ENCODE measurements at places on chromosomes 6 and 20.

GRCh38 chr6:104940893-104941728 lies 15.8 kb upstream of the LIN28B start:
- no peak for DNase-seq

- DNase-seq = no peak
Observed at GRCh38 chr6:121837545-121838229, 402.2 kb downstream of the GJA1 start.

DNA sequence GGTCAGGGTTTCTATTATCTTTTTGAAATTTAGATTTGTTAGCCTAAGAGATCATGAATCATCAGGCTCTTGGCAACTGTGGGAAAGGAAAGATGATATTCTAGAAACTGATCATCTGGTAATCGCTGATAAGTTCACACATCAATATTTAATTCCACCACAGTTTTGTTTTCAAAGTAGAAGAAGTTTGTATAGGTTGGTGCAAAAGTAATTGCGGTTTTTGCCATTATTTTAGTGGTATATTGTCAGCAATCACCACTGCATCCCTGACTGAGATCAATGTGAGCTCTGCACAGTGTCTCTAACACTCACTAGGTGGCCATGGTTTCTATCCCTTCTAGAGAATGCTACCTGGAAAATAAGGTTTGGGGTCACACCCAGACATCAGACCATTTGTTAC lies 17.0 kb upstream of the PXDC1 start:
- DNase-seq = no peak

DNA sequence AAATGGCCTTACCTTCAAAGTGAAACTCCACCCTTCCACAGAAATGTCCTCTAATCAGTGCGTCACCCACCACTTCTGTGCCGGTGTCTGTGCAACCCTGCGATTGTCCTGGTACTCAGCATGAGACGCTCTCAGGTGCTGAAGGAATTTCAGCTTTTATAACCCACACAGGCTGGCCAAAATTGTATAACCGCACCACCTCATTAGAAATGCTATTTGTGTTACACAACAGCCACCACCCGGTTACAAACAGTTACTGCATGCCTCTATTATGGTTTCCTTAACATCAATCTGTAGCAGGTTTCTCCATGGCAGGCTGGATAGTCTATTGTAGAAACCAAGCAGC lies 51.5 kb downstream of the SLC23A2 start:
- no peak for DNase-seq

DNA sequence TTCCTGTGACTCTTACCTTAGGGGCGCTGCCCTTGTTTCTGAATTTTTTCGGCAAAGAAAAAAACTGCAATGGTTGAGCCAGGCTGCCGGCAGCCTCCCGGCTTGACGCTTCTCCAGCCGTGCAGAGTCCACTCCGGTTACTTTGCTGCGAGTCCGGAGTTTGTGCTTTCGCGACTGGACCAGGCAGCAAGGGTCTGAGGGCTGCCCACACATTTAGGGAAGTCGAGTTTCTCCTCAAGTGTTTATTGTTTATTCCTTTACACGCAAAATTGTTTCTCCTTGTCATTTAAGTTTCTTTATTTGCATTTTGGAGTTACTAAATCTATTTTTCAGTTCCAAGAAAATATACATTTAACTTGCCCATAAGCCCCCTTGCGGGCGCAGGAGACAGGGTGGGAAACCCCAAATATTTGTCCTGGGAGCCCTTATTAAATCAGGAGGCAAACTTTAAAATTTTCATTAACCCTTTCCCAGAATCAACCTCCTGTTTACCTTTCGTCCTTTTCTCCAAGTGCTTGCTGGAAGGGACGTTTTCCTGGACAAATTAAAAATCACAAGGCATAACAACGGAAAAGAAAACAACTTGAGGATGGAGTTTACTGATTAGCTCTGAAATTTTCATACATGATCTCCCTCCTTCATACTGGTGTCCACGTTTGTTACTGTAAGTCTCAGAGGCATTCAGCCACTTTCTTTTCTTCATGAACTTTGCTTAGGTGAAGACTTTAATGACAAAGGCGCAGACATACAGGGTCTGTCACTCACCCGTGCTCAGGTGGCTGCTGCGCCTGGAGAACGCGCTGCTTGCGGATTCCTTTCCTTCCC lies 1.7 kb upstream of the PDE10A start:
- no peak for DNase-seq

GRCh38 chr6:115004982-115005381 lies 662.2 kb upstream of the HS3ST5 start:
- DNase-seq = no peak

- DNase-seq = no peak
Observed at GRCh38 chr6:125962900-125963497, 6.4 kb downstream of the HINT3 start.

- DNase-seq = no peak
Observed at GRCh38 chr6:37688078-37688850, 9.4 kb downstream of the MDGA1 start.

- no peak for DNase-seq
Observed at GRCh38 chr6:14816116-14816859, 429.6 kb upstream of the JARID2 start.

DNA sequence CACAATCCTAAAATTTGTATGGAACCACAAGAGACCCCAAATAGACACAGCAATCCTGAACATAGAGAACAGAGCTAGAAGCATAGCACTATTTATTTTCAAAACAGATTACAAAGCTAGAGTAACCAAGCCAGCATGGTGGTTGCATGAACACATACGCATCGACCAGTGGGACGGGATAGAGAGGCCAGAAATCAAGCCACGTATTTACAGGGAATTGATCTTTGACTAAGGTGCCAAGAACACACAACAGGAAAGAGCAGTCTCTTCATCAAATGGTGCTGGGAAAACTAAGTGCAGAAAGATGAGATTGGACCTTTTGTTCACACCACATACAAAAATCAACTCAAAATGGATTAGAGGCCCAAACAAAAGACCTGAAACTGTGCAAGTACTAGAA lies 21.1 kb downstream of the TTLL2 start:
- DNase-seq = no peak

GRCh38 chr20:45611054-45611453 lies 18.5 kb upstream of the WFDC10A start:
- DNase-seq = no peak

GRCh38 chr6:144653885-144654505 lies 368.9 kb downstream of the UTRN start:
- DNase-seq = no peak

- no peak for DNase-seq
Observed at GRCh38 chr20:37447688-37448087, 73.4 kb upstream of the NNAT start.

- no peak for DNase-seq
Observed at GRCh38 chr6:134138226-134138975, 86.0 kb upstream of the SLC2A12 start.

Measured in cerebellar nuclear complex (tissue), 1 donor.